Cardiac muscle cell (in vitro differentiated cells and primary cell): ENCODE measurements at places on chromosomes 3 and 15. TPM values are rescaled to one million over a fixed set of nuclear protein-coding genes. Genes with fewer than 3 reads are reported as not detected.
A peak's percentile ranks its signal among the peaks of the same experiment; 100 is the strongest.

- DNase-seq = peak; percentile 50
Observed at GRCh38 chr3:115834068-115834467, 210.8 kb downstream of the GAP43 start.

- DNase-seq = peak; percentile 59
Observed at GRCh38 chr3:179840985-179841384, 188.1 kb downstream of the USP13 start.

GRCh38 chr15:66006986-66007385 lies 137.7 kb downstream of the RAB11A start:
- peak; percentile 40 for DNase-seq

- peak; percentile 62 for DNase-seq
Observed at GRCh38 chr3:139937674-139938279, 2.8 kb downstream of the CLSTN2 start.

GRCh38 chr15:99564221-99565048 lies 1.3 kb upstream of the MEF2A start:
- DNase-seq = peak; percentile 36

DNA sequence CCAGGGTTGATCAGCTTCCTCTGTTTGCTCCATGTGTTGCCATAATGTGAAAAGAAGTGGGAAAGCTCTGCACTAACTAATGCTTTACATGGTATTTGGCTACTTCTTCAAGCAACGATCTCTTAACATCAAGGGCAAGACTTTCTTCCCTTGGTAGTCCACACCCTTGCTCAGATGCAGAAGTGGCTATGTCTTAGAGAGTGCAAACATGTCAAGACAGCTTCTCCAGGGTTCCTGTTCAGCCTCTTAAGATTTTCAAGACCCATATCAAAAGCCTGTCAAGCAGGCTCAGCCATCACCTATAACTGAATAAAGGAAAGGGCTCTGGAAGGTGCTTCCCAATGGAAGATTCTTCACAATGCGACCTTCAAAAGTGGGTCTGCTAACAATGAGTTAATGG lies 64.8 kb upstream of the CSTA start:
- DNase-seq = no peak

DNA sequence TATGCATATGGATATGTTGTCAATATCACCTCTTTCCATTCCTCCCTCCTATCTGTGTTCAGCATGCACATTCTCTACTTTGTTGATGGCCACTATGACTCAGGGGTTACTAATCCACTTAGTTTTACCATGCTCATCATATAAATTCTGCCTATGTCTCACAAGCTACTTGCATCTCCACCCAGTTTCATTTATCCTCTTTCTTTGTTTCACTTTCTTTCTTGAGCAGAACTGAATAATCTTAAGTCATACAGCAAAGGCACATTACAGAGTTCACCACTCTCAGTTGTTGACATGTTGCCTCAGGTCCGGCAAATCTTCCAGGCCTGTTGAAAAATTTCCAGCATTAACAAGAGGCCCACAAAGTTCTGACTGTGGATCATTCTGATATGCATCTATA lies 71.5 kb downstream of the SSR3 start:
- peak; percentile 72 for DNase-seq

The TRIM42 gene
- not detected in 2 replicates for total RNA-seq
